ENCODE measurements at places on chromosomes 2 and 18.
A peak's percentile ranks its signal among the peaks of the same experiment; 100 is the strongest.

DNA sequence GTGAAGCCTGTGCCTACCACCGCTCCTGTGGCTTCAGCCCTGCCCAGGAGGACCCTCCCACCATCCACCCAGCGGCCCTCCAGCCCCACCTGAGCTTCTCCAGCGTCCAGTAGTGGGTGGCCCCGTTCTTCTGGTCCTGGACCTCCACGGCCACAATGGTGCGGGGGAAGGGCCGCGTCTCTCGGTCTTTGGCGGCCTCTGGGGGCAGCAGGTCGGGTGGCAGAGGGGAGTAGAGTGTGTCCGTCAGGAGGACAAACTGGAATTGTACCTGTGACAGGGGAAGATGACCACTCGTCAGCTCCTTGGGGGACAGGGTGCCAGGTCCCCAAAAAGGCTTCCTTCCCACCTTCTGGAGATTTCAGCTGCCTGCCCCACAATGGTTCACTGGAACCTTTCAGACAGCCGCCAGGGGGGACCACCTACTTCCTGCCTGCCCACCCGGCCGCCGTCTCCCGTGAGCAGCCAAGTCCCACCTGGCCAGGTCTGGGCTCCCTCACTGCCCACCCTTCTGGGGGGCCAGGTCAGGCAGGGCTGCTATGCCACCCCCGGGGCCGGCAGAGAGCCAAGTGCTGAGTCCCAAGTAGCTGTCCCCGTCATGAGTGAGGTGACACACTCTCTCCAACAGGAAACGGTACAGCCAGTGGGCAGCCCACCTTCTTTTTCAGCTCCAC is 59.3 kb downstream of the KIF1A start:
- DNase-seq = no peak

- DNase-seq = no peak
These were observed 6.4 kb downstream of the GTF3C2 start for GRCh38 chr2:27350106-27350693.

DNA sequence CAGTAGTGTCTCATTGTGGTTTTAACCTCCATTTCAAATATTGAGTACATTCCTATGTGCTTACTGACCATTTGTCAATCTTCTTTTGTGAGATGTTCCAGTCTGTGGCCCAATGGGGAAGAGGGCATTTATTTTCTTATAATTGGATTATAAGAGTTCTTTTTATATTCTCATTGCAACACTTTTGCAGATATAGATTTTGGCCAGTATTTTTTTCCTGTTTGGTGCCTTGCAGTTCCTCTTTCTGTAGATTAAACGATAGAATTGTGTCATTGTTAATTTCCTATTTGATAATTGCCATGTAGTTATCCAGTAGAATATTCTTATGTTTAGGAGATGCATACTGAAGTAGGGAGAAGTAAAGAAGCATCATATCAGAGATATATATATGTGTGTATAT is 56.4 kb upstream of the CYTIP start:
- DNase-seq = no peak

DNA sequence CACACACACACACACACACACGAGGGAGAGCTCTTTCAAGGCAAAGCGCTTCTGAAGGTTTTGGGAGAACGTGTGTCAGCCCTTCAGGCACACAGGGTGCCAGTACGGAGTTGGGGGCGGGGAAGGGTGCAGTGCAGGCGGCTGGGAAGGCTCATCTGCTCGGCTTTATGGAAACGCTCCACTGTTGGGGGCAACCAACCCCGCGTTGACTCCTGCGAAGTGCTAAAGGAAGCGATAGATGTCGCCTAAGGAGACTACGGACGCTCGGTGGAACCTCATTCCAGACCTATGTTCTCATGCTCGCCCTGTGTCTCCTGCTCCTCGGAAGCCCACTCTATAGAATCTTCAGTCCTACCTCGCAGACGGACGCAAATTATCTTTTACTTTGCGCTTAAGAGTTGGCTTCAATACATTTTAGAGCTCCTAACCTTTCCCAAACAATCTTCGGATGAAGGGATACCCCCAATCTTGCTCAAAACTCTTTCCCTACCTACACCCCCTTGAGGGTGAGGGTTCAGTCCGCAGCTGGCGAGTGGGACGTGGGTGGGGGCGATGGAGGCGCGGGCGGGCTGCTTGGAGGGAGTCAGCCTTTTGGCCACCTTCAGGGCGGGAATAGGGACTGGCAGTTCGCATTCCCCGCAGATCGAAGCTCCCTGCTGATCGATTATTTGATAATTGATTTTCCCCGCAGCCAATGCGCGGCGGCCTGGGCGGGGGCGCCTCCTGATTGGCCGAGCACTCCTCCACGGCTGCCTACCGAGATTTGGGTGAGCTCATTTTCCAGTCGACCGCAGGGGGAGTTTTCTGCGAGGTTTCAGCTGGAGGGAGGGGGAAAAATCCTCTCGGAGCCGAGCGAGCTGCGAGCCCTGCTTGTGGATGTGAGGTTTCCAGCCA is 1.9 kb upstream of the MEIS1 start:
- peak; percentile 89 for DNase-seq

DNA sequence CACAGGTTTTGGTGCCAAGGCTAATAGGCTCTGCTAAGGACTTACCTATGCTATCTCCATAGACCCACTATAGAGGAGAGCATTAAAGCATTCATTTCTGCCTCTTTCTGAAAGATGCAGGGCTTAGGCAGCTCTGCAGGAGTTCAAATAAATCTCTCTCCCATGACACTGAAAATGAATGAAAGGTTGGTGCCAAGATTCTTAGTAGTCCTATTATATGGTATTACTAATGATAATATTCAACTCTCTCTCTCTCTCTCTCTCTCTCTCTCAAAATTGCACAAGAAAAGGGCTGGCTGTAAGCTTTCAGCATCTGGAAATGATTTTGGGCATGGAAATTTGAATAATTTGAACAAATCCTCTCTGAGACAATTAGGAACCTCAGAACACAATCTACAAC is 433.7 kb downstream of the MBD2 start:
- DNase-seq = no peak

- DNase-seq = no peak
These were observed 878 bp downstream of the FBXO15 start for GRCh38 chr18:74146756-74147155.

DNA sequence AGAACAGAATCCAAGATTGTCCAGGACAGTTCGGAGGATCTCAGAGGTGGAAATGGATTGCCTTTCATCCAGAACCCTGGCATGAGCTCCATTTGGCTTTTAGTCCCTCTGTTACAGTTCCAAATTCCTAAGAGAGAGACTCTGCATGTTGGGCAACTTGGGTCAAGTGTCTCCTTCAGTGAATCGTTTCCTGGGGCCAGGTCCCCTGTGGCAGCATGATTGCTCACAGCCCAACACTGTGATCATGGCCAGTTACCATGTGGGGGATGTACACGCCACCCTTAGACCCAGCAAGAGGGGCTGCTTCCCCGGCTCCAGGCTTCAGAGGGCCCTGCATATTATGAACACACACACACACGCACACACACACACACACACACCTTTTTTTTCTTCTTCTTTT is 118.6 kb upstream of the GLI2 start:
- no peak for DNase-seq

DNA sequence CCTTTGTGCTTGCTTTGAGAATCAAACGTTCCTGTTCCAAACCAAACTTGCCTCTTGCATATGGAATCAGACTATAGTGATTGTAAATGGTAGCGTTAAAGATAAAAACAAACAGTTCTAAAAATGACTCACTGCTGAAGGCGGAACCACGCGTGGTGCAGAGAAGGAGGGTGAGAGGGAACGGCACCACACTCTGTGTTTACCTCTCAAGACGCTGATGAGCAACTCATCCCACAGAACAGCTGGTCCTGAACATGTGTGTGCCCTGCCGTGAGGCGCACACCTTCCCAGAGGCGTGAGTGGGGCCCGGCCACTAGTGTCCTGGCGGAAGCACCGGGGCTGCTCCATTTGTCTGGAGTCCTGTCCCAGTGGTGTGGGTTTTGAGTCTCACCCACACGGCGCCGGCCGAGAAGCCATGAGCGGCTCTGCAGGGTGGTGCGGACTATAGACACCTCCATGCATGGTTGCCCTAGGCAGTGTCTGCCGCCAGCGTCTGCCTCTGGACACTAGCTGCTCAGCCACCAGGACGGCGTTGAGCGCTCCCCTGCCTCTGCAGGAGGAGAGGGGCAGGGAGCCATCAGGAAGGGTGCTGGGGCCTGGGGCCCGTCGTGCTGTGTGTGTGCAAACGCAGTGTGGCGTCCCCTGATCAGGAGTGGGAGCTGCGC is 52.1 kb downstream of the NFATC1 start:
- peak; percentile 24 for DNase-seq

- no peak for DNase-seq
These were observed 268.0 kb downstream of the CYP26B1 start for GRCh38 chr2:71879509-71880184.

- DNase-seq = peak; percentile 38
These were observed 175.1 kb downstream of the NCK2 start for GRCh38 chr2:105919826-105920225.

- no peak for DNase-seq
These were observed 21.9 kb downstream of the MC2R start for GRCh38 chr18:13893418-13893760.

DNA sequence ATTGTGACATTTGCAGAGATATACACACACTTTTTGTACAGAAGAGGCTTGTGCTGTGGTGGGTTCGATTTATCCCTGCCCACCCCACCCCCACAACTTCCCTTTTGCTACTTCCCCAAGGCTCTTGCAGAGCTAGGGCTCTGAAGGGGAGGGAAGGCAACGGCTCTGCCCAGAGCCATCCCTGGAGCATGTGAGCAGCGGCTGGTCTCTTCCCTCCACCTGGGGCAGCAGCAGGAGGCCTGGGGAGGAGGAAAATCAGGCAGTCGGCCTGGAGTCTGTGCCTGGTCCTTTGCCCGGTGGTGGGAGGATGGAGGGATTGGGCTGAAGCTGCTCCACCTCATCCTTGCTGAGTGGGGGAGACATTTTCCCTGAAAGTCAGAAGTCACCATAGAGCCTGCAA is 40.0 kb downstream of the STEAP3 start:
- no peak for DNase-seq

GRCh38 chr2:113064898-113065297 is 2.9 kb upstream of the IL1F10 start:
- no peak for DNase-seq

All from H4 (cell line).